ENCODE measurements at places on chromosomes 12 and 14.

DNA sequence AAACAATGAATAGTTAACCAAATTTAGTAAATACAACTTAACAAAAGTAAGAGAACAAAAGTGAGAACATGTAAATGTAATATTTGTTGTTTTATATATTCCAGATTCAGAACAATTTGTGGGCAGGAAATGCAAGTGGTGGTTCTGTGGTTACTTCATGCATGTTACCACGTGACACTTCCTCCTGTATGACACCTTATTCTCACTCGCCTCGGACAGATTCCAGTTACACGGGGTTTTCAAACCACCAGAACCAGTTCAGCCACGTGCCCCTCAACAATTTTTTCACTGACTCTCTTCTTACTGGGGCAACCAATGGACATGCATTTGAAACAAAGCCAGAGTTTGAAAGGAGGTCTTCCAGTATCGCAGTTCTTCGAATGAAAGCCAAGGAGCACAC lies 21.0 kb downstream of the ALX1 start:
- no peak for DNase-seq

DNA sequence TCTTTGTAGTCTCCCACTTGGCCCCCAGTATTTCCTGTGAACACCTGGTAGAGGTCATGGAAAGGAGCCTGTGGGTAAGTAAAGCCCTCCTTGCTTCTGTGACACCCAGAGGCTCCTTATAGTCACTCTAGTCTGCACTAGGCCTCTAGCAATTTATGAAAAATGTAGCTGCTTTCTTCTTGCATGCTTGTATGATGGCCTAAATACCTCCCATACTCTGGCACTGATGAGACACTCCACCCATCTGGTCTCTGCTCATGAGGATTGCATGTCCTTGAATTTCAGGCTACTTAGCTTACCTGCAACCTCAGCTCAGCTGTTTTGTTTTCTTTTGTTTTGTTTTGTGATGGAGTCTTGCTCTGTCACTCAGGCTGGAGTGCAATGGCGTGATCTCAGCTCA lies 4.6 kb upstream of the A2ML1 start:
- no peak for DNase-seq

GRCh38 chr12:71029302-71029701 lies 108.8 kb upstream of the PTPRR start:
- no peak for DNase-seq

DNA sequence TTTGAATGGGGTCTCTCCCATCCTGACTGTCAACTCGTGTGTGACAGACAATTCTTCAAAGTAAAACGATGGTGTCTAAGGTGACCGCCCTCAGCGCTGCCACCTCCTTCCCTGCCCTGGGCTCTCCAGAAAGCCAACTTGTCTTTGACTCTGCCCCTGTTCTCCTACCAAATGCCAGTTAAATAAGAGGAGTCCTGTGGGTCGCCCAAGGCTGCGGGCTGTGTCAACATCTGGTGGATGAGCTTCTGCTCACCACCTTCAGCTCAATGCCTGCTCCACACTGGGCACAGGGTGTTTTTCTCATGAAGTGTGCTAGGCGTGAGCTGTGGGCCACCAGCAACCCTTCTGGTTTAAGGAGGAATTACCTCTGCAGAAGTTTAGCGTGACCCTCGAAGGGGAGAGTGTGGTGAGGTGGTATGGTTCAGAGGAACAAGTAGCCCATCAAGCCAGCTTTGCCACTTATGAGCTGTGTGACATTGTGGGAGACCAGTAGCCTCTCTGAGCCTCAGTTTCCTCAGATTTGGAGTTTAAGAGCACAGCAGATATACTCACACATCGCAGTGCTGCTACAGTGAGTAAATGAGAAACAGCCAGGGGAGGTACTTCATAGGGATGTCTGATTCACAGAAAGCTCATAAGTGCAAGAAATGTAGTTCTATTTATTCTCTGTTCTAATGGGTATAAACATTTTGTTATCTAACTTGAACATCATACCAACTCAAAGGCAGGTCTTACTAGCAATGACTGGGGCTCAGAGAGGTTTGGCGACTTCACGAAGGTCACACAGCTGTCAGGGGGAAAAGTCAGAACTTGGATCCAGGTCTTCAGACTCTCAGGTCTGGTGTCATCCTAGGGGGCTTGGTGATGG lies 12.1 kb downstream of the SERPINA1 start:
- no peak for DNase-seq

- no peak for DNase-seq
These were observed 89.0 kb downstream of the C14orf39 start for GRCh38 chr14:60396718-60397343.

DNA sequence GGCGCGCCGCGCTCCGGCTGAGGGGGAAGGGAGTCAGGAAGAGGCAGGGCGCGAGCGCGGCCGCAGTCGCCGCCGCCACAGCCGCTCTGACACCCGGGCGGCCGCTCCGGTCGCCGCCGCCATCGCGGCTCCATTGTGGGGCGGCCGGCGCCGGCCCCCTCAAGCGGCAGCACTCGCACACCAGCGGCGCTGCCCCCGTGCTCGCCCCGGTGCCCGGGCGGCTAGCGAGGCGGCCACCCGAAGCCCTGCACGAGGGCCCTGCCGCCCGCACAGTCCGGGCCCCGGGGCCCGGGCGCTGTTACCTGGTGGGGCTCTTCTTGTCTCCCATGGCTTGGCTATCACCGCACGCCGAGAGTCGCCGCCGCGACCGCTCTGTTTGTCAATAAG lies 202 bp downstream of the YAF2 start:
- no peak for DNase-seq

DNA sequence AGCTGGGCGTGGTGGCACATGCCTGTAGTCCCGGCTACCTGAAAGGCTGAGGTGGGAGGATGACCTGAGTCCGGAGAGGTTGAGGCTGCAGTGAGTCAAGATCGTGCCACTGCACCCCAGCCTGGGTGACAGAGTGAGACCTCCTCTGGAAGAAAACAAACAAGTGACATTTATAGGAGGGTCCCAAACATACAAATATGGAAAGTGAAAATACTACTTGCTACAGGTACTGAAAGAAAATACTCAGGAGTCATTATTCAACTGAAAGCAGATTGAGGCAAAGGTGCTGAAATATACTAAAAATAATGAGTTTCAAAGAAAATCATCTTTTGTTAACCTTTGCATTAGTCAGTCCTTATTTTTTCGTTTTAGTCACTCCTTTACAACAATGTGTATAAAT lies 53.5 kb downstream of the ETV6 start:
- no peak for DNase-seq

DNA sequence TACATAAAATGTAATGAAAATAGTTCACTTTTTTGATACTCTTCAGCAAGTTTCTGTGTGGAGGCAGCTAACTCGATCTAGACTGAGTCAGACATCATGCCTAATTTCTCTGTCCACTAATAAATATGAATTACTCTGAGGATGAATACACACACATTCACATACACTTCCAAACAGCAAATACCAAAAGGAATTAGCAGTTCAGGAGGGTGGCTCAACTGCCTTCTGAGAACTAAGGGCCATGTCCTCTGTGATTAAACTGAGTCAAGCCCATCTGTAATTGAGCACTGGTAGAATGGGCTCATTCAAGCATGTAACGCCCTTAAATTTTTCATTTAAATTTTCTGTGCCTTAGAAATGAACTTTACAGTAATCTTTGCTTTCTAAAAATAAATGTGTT lies 242.5 kb downstream of the AKAP6 start:
- DNase-seq = no peak

- no peak for DNase-seq
These were observed 177.5 kb upstream of the VASH1 start for GRCh38 chr14:76583805-76584204.

- no peak for DNase-seq
These were observed 176.0 kb downstream of the CHST11 start for GRCh38 chr12:104632724-104633201.

DNA sequence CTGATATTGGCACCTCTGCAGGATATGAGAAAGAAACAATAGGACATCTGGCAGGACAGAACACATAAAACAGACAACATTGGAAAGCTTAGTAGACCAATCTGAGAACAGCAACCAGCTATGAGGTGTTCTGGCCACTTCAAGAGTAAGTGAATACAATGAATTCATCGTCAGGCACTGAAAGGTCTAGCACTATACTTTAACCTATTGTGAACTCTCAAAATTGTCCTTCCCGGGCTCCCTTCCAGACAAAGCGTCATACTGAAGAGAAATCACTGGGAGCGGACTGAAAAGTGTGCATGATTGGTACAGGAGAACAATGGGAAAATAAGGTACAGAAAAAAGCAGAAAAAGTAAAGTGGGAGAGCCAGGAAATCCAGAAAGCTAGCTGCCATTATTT lies 75.8 kb downstream of the LRP6 start:
- no peak for DNase-seq

- no peak for DNase-seq
These were observed 165.5 kb upstream of the ATP2B1 start for GRCh38 chr12:89874146-89874545.
